CD4-positive, CD25-positive, alpha-beta regulatory T cell (primary cell): ENCODE measurements at places on chromosomes 3 and 15.

GRCh38 chr15:74176262-74177214 is 3.0 kb downstream of the ISLR start:
- DNase-seq = no peak

DNA sequence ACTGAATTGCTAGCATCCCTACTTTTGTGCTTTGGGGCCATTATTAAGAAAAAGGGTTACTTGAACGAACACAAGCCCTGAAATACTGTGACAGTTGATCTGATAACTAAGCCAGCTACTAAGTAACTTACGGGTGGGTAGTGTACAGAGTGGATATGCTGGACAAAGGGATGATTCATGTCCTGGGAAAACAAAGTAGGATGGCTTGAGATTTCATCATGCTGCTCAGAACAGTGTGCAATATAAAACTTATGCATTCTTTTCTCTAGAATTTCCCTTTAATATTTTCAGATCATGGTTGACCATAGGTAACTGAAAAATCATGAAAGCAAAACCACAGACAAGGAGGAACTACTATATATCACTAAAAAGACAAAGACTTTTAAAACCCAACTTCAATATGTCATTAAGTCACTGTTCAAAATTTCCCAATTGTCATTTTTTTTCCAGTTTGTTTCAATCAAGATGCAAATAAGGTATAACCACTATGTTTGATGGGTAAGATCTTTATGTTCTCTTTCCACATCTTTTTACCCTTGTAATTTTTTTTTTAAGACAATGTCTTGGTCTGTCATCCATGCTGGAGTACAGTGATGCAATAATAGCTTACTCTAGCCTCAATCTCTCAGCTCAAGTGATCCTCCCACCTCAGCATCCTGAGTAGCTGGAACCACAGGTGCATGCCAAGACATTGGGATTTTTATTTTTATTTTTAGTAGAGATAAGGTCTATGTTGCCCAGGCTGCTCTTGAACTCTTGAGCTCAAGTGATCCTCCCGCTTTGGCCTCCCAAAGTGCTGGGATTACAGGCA is 67.7 kb downstream of the IFT80 start:
- DNase-seq = no peak

DNA sequence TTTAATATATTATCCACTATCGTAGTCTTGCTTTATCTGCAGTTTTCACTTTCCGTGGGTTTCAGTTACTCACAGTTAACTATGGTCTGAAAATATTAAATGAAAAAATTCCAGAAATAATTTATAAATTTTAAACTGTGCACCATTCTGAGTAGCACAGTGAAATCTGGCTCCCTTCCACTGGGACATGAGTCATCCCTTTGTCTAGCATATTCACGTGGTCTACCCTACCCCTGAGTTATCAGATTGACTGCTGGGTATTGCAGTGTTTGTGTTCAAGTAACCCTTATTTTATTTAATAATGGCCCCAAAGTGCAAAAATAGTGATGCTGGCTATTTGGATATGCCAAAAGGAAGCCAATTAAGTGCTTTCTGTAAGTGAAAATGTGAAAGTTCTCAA is 539.5 kb upstream of the AGTR1 start:
- no peak for DNase-seq

- DNase-seq = no peak
Measured at GRCh38 chr3:43542328-43543043, 79.3 kb downstream of the ANO10 start.
